Stimulated activated CD8-positive, alpha-beta memory T cell treated with anti-CD3 and anti-CD28 coated beads, Interleukin-4, amount 100 ng/mL, for 4 hours (primary cell): ENCODE measurements at places on chromosomes 7 and 10.

DNA sequence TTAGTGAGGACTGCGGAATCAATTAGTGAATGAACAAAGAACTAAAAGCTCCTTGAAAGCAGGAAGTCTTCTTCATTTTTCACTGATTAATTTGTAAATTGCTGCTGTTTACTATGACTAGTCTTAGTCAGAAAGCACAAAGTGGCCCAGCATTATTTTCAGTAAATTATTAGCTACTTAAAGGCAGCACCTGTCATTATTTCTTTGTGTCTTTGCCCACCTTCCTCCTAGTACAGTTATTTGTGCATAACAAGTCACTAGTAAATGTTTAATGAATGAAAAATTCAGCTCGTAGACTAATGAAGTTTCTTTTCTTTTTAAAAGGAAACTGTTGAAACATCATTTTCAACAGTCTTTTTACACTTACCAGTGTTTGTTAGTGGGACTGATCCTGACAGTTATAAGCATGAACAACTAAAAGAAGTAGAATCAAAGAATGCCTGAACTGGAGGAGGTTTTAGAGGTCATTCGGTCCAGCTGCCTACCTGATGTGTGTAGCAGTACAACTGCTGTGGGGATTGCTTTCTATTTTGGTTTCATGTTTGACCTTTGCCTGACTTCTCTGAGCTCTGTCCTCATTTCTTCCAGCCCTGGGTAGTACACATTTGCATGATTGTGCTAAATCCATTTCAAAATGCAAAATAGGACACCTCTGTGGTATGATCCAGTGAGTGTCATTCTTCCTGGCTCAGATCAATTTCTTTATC lies 140.0 kb upstream of the PHYHIPL start:
- DNase-seq = no peak

GRCh38 chr7:22628112-22628511 lies 98.9 kb upstream of the IL6 start:
- DNase-seq = no peak

DNA sequence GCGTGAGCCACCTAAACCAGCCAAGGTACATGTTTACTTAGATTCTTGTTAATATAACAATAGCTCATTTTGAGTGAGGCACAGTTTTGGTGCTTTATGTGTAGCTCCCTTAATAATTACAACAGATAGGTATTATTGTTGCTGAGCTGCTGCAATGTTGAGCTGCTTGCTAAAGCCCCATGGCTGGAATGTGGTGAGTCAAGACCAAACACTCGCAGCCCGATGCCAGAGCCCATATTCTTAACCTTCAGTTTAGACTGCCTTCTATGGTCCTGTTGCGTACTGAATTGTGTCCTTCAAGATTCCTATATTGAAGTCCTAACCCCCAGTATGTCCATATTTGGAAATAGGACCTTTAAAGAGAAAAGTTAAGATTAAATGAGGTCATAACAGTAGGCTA lies 407.1 kb downstream of the NEBL start:
- DNase-seq = no peak

- no peak for DNase-seq
Observed at GRCh38 chr10:66746246-66746645, 179.6 kb upstream of the LRRTM3 start.

DNA sequence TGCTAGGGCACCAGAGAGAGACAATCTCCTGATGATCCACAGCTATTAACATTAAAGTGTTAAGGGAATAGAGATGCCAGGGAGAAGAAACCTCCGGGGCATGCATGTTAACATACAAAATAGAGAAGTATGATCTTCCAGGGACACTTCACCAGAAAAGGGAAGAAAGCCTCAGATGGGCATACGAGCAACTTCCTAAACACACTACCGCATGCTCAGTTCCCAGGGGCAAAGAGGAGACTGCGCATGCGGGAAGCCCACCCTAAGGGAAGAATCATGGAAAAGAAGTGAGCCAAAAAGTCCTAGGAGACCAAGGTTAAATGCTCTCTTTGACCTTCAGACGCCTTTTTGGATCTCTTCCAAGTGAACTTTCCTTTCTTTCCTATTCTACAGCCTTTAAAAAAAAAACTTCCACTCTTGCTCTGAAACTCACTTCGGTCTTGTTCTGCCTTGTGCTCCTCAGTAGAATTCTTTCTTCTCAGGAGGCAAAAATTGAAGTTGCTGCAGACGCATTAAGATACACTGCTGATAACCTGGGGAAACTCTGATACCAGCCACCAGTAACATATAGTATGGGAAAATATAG lies 1211.3 kb downstream of the REEP3 start:
- DNase-seq = no peak

DNA sequence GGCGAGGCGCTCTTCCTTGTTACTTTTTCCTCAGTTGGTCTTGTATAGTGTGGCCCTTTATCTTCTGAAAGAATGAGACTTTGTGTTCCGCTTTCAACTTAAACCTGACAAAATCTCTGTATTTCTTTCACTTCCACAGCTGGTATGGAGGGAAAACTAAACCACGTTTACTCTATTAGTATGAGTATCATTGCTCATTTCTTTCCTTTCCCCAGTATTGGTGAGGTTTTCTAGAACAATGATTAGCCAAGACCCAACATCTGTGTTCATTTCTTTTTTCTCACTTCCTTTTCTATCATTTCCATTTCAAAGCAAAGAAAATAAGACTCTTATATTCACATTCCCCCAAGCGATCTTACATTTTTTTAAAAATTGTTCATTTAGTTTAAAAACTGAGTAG lies 165.3 kb downstream of the PAXIP1 start:
- no peak for DNase-seq

GRCh38 chr7:68691261-68692216 lies 906.7 kb upstream of the AUTS2 start:
- no peak for DNase-seq

GRCh38 chr10:69899727-69900595 lies 98.3 kb downstream of the COL13A1 start:
- DNase-seq = no peak

DNA sequence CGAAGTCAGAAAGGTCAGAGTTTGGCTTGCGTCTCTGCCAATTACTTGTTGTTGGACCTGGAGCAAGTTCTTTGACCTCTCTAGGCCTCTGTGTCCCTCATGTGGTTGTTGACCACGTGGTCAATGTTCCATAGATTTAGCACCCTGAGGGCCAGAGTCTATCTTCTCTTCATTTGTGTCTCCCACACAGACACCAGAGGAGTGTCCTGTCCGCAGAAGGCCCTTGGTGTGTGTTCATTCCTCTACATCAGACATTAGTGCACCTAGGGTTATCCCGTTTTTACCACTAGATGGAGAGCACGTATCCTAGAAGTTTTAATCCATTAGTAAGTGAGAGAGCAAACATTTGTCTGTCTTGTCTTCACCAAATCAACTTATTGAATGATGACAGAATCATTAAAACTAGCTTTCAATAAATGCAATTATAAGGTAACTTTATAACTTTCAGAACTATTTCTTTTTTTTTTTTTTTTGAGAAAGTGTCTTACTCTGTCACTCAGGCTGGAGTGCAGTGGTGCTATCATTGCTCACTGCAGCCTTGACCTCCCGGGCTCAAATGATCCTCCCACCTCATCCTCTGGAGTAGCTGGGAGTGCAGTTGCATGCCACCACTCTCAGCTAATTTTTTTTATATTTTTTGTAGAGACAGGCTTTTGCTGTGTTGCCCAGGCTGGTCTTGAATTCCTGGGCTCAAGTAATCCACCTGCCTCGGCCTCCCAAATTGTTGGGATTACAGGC lies 122.5 kb upstream of the ANKRD1 start:
- no peak for DNase-seq

DNA sequence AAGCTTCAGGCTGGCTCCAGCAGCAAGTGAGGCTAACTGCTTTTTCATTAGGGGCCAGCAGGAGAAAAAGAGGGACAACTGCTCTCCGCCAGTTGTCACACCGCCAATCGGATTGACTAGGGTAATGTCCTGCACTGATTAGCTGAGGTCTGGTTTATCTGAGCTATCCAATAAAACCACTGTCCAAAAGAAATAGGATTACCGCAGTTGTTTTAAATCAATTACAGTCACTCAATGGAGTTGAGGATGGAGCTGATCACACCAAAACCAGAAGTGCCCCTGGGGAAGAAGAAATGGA lies 351.4 kb upstream of the NPVF start:
- DNase-seq = no peak

- no peak for DNase-seq
Observed at GRCh38 chr10:6756716-6757115, 176.6 kb upstream of the PRKCQ start.

DNA sequence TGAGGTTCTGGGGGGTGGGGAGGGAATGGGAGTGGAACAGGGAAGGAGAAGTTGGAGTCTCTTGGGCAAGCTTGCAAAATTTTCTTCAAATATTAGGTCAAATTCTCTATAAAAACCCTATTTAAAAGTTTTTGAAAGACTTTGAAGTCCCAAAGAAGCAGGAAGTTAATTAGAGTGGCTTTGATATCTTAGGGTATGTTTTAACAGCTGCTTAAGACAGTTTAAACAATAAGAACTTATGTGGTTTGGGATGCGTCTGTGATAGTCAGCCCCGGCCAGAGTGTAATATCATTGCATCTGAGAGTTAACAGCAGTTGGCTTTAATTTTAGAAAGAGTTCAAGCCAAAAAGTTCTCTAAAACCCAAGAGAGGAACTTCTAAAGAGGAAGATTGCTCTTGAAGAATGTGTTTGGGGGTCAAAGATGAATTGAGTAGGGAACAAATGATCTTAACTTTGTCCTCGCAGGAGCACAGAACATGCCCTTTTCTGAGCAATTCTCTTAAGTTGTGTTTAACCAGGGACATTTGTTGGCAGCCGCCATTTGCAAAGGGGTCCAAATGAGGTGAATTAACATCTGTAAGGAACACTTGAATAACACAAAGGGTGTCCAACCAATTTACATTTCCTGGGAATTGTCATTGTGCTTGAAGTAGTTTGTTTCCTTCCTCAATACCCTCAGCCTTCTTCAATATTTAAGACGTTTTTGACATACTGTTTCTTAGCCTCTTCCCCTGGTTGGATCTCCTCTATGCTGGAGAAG lies 182.4 kb downstream of the PTEN start:
- DNase-seq = no peak

- DNase-seq = no peak
Observed at GRCh38 chr10:77556990-77557601, 80.5 kb downstream of the KCNMA1 start.

DNA sequence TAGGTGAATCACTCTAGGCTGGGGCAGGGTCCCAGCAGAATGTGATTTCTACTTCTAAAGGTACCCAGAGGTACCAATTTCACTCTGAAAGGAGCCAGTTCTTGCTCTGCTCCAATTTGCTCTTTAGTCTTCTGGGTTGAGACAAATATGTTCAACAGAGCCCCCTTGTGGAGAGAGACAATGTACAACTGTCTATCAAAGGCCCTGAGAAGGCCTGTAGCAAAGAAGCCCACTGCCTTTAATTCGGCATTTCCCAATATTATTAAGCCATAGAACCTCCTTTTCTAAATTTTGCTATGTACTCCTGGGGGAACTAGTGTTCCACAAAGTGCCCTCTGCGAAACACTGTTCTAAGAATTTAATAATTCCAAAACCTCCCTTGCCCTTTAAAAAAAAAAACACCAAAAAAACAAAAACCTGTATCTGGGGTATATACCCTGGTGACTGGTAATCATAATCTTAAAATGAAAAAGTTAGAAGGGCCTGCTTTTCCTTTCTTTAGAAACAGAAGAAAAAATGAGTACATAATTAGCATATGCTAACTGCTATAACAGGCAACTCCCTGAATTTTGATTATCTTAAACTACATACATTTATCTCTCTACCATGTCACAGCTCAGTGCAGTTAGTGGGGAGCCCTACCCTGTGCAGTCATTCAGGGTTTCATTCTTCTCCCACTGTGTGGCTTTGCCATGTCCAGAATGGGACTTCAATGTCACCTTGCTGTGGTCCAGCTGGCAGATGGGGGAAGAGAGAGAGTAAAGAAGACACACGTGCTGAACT lies 160.9 kb upstream of the BMPER start:
- DNase-seq = no peak

GRCh38 chr7:5582532-5582935 lies 158.9 kb upstream of the TNRC18 start:
- DNase-seq = no peak

DNA sequence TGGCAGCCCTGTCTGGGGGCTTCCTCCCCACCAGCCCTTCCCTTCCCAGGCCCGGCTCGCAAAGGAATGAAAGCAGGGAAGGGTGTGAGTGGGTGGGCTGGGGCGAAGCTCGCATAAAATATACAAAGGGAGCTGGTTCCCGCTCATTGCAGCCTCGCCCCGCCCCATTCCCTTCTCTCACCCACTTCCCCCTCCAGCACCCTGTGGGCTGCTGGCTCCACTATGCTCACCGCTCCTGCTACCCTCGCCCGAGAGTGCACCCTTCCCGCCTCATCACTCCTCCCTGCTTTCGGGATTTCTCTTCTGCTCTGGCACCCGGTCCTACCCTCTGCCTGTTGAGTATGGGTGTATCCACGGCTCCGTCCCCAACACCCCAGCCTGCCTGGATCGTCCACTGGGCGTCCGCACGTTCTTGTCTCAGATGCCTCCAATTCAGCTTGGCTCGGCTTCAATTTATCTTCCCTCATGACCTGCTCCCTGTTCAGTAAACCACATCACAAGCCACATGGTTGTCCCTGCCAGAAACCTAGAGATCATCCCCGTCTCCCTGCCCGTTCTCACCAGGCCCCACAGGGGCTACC lies 14.4 kb upstream of the TTYH3 start:
- no peak for DNase-seq

GRCh38 chr7:32385316-32385956 lies 104.7 kb downstream of the LSM5 start:
- no peak for DNase-seq

DNA sequence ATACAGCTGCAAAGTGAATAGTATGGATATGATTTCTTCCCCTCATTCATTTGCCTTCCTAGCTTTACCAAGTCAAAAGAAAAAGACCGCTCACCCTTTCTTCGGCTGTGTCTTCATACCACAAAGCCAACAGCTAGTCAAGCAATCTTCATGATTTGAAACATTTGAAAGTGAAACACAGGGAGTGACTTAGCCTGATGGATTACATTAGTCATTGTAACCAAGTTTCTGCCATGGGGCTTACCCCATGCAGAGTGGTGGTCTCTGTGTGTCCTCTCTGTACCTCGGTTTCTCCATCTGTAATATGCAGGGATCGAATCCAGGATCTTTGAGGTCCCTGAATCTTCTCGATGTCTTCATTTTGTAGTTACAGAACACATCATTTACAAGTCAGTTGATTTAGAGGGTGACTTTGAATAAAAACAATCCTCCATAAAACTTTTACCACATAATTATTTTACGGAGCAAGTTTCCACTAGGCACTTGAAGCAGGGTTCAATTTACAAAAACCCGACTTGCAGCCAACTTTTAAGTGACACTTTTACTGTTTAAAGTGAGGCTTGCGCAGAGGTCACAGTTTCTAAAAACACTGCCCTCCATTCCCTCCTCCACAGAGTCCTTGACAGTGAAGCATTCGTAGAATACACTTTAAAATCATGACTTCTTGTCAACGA lies 2.2 kb upstream of the LGI1 start:
- DNase-seq = no peak

GRCh38 chr7:33601101-33601500 lies 304.2 kb upstream of the BMPER start:
- DNase-seq = no peak

DNA sequence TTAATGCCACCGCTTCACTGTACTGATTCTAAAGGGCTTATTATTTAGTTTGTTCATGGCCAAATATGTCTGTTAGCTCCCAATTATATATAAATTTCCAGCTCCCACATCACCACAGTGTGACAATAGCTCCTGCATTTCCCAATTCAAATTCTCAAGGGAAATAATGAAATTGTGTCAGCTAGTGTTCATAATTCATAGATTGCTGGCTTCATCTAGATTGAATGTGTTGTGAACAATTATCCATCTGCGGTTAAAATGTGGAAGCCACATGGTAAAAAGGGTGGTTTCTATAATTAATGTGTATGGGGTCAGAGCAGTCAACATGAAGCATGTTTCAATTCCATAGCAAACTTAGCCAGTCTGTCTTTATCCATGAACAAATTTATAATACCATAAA lies 154.3 kb downstream of the SEMA3E start:
- DNase-seq = no peak
